ENCODE measurements at places on chromosomes 2 and 18.

DNA sequence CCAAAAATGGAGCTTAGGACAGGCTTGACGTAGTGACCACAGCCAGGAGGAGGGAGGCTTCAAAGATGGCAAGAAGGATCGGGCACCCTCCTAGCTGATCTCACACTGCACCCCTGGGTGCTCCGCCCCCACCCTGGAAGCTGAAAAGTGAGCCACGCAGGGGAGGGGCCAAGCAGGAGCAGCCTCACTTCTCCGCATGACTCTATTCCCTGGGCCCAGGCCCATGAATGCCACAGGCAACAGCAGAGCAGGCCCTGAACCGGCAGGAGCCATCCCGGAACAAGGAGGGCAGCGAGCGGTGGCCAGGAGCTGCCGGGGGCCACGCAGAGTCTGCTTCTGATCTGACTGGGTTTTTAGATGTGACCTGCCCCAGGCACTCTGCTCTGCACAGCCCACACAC, 30.0 kb downstream of the BIN1 start:
- DNase-seq: no peak

DNA sequence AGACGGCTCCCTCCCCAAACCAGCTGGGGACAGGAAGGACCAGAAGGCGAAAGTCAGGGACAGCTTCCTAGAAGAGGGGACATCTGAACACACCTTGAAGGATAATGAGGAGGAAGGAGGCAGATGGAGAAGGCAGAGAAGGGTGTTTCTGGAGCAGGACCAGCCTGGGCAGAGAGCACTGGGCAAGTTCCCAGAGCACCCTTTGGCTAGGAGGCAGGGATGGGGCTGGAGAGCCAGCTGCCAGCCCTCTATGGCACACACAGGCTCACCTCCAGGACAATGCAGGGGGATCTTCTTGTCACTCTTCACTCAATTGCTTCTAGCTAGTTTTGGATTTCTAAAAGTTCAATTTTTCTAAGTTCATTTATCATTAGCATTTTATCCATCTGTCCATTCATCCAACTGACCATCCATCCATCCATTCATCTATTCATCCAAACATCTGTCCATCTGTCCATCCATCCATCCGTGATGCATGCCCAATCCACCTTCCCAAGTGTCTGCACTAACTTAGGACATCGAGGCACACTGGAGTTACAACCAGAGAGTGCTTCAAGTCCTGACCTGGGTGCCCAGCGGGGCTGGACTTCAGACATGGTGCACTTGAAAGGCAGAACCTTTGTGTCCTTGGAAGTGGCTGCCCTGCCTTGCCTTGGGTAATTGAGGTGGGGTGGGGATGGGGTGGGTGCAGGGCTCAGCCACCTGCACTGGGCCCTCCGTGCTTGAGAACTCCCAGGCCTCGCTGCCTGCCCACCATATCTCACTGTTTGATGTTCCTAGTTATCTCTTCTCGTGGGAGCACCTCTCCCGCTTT, 42.5 kb downstream of the INHBB start:
- DNase-seq: no peak

- DNase-seq: no peak
Measured at GRCh38 chr2:218834685-218835084, 3.1 kb upstream of the PRKAG3 start.

GRCh38 chr18:3773303-3773702, 323.3 kb downstream of the TGIF1 start:
- no peak for DNase-seq

DNA sequence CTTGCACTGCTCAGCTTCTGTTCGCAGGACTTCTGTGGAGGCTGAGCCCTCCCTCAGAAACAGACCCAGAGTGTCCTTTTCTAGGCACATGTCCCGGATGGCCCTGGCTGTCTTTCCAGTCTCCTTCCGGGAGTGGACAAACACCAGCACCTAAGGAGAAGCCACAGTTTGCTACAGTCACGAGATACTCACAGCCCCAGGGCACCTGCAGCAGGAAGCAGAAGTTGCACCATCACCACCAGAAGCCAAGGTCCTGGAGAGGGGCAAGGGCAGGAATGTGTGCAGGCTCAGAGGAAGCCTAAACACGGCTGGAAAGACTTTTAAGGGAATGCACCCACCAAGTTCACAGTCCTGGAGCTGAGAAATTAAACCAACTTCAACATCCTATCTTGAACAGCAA, 13.6 kb downstream of the SNRNP200 start:
- no peak for DNase-seq

- DNase-seq: no peak
Measured at GRCh38 chr2:46381871-46382270, 84.7 kb downstream of the EPAS1 start.

DNA sequence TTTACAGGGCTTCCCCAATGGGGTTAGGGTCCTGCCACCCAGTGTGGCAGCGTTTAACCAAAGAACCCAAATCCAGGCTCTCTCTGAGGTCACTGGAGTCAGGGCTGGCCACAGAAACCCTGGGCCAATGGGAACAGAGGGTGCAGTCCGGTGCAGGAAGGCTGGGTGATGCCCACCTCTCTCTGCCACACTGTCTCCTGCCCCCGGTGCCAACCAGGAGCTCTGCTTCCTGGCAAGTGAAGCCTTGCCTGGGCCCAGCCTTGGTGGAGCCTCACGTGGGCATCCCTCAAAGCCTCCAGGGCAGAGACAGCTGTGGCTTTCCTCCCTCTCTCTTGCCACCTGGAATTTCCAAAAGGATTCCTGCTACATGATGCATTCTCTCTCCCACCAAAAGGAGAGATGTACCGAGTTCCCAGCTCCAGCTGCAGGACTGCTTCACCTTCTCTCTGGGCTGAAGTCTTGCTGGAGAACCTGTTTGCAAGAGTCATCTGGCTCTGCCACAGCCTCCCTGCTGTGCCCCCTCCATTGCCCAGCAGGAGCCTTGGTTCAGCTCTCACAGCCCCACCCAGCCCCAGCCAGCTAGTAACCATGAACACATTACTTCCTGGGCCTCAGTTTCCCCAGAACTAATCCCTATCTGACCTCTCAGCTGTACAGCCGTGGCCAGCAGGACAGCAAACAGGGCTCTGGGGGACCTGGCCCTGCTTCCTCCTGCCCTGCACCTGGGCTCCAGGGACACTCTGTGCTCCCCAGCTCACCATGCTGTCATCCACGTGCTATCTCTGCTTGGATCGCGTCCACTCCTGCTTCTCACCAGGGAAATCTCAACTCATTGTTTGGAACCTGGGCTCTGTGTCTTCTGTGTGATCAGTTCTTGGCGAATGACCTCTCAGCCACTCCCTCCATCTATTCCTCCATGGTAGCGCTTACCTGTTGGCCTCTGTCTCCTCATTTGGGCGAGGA, 43.4 kb downstream of the KCNF1 start:
- DNase-seq: no peak

DNA sequence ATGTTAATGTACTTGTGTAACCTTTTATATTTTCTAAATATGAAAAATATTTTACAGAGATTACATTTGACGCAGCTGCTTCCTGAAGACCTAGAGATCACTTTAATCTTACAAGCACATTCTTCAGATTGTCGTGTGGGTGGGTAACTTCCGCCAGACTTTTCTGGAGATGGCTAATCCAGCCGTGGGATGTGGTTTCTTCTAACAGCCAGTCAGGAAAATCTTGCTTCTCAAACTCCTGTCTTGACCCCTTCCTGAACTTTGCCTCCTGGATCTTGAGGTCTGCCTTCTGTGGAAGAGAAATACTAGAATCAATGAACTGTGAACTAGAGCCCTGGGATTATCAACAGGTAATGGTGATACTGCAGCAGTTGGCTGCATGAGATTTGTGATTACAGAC, 401.6 kb upstream of the TNP1 start:
- no peak for DNase-seq

Data from activated T-helper 1 cell treated with anti-CD3 and anti-CD28 coated beads, Interleukin-2, amount 50 U/mL, for 16 hours (primary cell).